ENCODE measurements at places on chromosomes 7 and 10.

GRCh38 chr7:141789917-141790316 is at the start of gene TAS2R5:
Gene TAS2R5 (plus strand): TSS chr7:141790217. CDS start chr7:141790362, 145 bp downstream.
- DNase-seq: no peak

GRCh38 chr7:95609277-95609971 is 13.1 kb upstream of the PDK4 start:
- no peak for DNase-seq

DNA sequence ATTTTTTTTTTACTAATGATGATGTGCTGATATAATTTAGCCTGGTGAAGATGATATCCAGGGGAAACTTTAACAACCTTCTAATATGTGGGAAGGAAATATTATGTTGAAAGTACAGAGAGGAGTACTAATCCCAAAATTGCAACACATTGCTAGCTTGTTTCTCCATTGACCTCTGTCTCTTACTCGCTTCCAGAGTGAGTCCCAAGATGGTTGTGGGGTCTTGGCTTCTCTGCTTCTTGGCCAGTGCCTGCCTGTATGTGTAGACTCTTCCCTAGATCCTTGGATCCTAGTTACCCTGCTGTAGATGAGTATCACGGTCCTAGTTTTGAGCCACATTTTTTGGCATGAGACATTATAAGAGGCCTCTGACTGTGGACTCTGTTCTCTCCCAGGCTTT is 17.5 kb downstream of the BMPER start:
- no peak for DNase-seq

- no peak for DNase-seq
Observed at GRCh38 chr10:101284101-101284743, 55.0 kb upstream of the LBX1 start.

- DNase-seq: no peak
Observed at GRCh38 chr7:93298206-93298605, 66.0 kb downstream of the VPS50 start.

DNA sequence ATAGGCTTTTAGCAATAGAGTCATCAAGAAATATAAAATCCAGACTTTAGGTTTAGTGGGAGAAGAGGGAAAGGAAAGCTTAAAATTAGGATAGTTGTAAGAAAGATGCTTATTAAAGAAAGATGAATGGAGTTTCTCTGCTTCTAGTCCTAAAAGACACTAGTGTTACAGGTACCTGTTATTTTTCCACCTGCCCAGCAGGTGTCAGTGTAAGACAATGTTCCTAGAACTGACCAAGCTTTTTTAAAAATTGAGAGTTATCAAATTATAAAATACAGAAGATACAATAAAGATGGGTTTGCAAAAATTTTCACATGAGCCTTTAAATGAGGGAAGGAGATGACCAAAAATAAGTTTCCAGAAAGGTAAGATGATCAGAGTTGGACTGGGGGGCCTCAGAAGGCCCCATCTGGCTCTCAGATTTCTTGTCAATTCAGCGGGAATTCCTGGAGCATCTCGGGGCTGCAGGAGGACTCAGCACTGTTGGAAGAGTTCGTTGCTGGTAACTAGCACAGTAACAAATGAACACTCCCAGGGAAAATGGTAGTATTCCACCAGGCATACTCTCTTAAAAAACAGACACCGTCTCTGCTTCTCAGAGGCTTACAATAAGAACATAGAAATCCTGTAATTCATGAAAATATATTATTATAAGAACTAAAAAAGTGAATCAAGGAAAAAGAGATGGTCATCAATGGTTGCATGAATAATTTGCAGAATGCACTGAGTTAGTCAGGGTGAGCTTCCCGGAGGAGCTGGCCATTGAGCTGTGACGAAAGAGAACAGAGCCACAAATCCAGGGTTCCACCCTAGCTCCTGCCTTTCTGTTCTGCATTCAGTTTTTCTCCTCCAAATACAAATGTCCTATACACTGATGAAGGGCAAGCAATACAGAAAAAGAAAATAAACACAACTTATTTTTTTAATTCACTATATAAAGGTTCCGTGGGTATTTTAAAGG is 71.8 kb upstream of the PIK3CG start:
- no peak for DNase-seq

GRCh38 chr7:27487509-27487908 is 175.2 kb downstream of the HIBADH start:
- DNase-seq: no peak

DNA sequence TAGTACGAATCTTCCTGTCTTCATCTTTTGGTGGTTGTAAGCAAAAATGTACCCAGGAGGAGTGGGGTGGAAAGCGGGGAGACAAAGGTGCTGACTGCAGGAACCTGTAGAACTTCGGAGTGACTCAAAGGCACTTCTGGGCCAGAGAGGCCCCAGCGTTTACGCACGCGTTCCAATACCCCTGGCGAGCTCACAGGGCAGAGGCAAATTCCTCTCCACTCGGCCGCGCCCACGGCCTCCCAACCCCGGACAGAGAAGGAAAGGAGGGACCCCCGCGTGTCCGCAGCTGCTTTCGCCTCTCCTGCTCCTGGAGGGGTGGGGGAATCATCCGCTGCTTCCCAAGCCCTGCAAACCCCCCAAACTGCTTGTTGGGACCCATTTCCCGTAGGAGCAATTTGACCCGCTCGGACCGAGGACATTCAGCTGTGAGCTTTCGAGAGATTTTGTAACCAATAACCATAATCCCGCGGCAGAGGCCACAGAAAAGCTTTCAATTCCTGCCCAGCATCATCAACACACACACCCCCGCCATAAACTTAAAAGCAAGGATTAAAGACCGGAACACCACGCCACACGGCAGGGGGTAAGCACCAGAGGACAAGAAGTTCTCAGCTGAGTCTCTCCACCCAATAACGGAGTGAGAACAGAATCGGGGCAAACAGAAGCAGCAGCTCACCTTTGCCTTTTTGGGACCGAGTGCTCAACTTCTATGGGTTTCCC is 2.3 kb downstream of the IGF2BP3 start:
- DNase-seq: peak; percentile 45

DNA sequence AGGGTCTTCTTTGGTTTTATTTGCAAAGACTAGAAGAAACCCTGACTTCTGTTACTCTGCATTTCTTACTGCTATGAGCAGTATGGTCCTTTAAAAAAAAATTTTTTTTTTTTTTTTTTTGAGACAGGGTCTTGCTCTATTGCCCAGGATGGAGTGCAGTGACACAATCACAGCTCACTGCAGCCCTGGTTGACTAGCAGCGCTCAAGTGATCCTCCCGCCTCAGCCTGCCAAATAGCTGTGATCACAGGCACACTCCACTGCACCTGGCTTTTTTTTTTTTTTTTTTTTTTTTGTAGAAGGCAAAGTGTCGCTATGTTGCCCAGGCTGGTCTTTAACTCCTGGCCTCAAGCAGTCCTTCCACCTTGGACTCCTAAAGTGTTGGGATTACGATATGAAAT is 17.4 kb downstream of the CNNM2 start:
- DNase-seq: no peak

DNA sequence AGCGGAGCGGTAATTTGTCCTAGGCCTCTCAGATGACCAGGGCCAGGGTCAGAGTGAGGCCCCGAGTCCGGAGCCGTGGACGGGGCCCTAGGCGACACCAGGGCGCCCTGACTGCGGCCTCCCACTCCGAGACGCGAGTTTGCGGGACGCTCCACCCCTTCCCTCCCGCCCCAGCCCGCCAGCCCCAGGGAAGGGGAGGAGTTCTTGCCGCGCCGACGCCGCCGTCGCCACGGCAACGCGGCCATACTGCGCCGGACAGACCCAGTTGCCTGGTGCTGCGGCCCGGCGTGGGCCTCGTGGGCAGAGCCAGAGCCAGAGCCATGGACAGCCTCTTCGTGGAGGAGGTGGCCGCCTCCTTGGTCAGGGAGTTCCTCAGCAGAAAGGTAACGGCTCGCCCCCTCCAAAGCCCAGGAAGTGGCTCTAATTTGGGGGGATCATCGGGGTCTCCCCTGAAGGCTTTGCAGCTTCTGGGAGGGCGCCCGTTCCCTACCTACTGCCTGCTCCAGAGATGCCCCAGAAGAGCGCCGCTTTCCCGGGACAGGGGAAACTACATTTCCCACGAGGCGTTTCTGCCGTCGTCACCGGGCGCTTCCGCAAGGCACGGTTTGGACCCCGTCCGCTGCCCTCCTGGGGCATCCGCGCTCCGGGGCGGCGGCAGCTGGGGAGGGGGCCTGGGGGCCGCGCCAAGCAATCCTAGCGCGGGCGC is at the start of gene MINDY4:
TSS of gene MINDY4 (plus strand) at position 244 of the 706 bp plus-strand sequence. CDS start at position 321, 77 bp downstream.
- DNase-seq: peak; percentile 79

GRCh38 chr10:125060482-125060825 is 99.9 kb downstream of the CTBP2 start:
- DNase-seq: no peak

DNA sequence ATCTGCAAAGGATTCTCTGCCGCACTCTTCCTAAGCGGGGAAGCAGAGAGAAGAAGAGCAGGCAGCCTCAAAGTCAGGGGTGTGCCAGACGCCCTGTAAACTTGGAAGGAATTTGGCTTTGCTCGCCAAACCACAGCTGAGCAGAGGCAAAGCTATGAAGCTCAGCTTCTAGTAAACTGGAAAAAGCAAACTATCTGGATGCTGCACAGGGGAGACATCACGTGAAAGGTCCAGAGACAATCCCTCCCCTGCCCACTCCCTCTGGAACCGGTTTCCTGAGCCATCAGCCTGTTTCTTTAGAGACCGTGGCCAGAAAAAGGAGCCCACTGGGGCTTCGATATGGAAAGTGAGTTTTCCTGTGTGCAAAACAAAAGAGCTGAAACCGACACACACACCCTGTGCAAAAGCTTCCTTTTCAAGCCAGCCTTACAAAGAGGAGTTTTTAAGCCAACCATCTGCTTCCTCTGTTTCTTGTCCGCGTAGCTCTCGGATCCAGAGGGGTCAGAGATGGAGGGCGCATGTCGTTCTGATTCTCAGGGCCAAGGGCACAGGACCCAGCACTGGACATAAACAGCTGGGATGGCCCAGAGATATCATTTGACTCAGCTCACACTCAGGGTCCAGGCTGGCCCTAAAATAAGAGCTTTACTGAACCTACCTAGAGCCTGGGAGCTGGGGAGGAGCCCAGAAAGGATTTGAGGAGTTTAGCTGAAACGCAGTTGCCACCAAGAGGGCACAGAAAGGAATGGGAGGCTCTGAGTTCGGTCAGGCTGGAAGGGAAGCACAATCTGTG is 58.2 kb upstream of the DNAAF5 start:
- DNase-seq: no peak

DNA sequence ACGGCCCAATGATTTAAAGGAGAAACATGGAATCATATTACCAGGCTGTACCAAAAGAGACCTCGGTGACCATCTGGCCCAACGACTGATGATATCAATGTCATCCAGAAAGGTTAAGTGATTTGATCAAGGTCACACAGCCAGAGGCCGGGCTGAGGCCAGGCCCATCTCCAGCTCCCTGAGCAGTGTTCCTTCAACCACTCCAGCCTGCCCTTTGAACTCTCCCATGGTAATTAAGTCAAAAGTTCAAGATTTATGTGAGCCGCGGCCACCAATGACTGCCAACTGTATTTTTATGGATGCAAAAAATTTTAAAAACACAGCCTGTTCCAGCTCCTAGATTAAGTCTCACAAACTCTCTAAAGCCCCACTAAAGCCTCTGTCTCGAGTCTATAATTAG is 41.8 kb downstream of the FGFR2 start:
- DNase-seq: no peak

- no peak for DNase-seq
Observed at GRCh38 chr10:103147645-103148044, 45.4 kb downstream of the NT5C2 start.

DNA sequence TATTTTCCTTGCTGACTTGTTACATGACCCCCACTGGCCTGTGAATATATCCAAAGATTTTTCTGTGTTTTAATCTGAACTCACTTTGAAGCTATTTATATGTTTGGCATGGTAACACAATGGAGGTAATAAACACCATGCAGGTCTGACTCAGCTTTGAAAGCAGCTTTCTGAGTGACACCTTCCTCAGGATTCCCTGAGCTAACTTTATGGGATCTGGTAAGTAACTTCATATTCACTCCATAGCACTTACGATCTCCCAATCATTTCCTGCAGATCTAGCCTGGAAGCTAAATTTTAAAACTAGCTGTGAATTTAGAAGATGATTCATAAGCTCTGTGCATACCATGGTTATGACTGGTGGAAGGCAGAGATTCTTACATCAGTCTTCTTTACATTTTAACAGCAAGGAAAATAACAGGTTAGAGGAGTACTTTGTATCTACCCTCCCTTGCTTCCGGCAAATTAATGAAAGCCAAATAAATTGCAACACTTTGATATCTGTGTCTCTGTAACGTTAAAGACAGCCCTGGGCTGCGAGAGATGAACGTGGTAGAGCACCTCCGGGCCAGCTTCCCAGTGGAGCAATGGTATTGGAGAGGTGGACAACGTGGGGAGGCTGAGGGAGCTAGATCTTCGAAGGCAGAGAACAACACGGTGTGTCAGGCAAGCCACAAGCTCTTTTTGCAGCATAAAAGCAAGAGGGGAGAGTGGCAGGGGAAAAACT is 170.2 kb upstream of the KLF14 start:
- no peak for DNase-seq
